ENCODE measurements at places on chromosomes 2 and 18.

GRCh38 chr2:23289671-23290070, 95.3 kb upstream of the KLHL29 start:
- no peak for DNase-seq

DNA sequence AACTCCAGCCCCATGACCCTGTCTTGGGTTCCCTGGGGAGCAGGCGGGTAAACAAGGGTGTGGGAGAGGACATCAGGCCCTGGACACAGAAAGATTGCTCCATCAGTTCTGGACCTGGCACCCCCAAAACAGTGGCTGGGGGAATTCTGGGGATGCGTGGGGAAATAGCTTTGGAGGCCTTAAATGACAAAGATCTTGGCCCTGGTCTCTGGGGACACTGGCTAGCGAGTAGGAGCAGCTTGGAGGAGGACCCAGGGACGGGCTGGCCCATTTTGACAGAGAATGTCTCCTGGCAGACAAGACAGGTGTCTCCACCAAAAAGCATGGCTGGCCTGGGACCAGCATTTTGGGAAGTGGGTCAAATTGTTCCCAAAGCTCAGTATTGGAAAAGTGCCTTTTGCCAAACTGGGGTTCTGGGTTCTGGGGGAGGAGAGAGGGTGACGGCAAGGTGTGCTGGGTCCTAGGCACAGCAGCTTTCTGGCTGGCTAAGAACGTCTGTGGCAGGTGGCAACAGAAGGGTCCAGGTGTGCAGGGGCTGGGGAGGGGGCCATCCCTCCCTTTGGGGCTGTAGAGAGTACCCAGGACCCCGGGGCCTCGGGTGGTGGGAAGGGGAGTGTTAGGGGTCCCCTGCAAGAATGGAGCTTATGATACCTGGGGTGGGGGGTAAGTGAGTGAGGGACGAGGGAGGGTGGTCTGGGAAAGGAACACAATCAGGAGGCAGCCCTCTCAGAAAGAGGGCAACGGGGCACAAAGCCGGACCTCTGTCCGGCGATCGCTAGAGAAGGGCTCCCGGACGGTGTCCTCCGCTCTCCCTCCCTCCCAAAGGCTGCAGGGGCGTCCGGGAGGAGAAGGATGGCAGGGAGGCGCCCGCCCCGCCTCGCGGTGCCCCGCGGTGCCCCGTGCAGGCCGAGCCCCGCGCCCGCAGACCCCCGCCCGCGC, 556 bp downstream of the CYRIA start:
- no peak for DNase-seq

GRCh38 chr18:49045585-49045984, 94.8 kb upstream of the SMAD7 start:
- DNase-seq = no peak

- no peak for DNase-seq
These were observed 202.2 kb downstream of the TNS1 start for GRCh38 chr2:217800433-217801114.

- no peak for DNase-seq
These were observed 13.4 kb downstream of the MYO5B start for GRCh38 chr18:50181590-50181989.
